ENCODE measurements at places on chromosomes 6 and 20. TPM values are rescaled to one million over a fixed set of nuclear protein-coding genes. Genes with fewer than 3 reads are reported as not detected.

DNA sequence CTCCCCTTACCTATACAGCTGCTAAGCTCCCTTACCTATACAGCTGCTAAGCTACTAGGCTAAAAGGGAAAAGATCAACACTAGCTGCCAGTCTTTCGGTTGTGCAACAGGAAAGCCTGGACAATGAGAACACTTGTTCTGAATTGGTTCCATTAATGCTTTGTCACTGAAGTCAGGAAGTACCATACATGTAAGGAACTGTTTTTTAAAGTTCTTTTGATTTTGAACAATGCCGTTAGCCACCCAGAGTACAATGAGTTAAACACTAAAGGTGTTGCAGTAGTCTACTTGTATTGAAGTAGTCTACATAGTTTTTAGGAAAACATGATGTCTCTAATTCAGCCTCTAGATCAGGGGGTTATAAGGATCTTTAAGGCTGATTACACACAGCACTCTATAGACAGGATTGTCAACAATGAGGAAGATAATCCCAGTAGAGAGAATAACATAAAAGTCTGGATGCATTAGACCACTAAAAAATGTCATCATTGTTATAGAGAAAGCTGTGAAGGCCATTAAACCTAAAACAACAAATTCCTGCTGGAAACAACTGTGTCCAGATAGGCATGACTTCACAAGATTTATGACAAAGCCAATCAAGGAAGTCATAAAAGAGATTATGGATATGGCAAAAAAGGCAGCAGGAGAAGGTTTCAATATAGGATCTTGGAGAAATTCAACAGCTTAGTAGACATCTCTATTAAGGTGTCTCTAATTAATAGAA, 306.3 kb downstream of the PHF3 start:
- DNase-seq: no peak

DNA sequence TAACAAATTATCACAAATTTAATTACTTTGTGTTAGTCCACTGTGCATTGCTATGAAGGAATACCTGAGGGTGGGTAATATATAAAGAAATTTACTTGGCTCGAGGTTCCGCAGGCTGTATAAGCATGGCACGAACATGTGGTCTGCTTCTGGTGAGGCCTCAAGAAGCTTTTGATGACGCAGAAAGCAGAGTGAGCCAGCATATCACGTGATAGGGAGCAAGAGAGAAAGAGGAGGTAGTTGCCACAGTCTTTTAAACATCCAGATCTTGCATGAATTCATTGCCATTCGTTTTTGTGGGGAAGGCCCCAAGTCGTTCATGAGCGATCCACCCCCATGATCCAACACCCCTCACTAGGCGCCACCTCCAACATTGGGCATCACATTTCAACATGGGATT, 733.7 kb downstream of the GRIK2 start:
- no peak for DNase-seq

DNA sequence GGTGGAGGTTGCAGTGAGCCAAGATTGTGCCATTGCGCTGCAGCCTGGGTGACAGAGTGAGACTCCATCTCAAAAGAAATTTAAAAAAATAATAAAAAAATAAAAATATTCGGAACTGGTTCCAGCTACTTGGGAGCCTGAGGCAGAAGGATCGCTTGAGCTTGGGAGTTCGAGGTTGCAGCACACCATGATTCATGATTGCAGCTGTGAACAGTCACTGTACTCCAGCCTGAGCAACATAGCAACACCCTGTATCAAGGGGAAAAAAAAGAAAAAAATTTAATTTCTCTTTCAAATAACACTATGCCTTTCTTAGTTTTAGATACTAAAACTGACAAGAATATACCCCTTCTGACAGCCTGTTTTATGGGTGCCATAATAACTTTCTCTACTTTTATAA, 10.5 kb downstream of the KDM1B start:
- DNase-seq: no peak

Gene PBOV1
- not detected for total RNA-seq

Gene CD109
- 21.1 TPM for total RNA-seq

DNA sequence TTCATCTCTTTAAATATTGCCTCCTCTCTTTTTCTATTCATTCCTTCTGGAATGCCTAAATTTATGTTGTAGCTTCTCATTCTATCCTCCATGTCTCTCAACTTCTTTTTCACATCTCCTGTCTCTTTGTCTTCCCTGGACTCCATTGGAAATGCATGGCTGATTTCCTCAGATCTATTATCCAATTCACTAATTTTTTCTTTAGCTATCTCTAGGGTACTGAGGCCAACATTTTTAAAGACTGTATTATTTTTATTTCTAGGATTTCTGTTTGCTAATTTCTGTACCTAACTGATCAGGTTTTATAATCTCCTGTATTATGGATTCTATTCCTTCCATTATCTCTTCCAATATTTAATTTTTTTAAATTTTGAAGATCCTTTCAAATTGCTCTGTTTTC, 37.4 kb downstream of the MDGA1 start:
- DNase-seq: no peak

DNA sequence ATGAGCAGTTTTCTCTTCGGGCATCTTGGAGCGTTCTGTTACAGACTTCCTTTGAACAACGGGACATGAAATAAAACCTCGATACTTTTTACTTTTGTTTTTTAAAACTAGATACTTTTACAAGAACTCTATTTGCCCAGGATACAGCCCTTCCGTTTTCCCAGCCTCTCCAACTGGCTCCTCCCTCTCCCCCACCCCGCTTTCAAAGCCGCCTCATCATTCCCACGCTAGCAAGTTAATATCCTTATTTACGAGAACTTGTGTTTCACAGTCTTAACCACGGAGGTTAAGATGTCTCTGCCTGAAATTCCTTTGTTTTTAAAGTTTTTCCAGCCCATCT, 241 bp upstream of the CFAP206 start:
- DNase-seq: no peak

Gene OPN5
- 0.18 TPM for total RNA-seq

Gene IMPG1
- total RNA-seq: 0.22 TPM

DNA sequence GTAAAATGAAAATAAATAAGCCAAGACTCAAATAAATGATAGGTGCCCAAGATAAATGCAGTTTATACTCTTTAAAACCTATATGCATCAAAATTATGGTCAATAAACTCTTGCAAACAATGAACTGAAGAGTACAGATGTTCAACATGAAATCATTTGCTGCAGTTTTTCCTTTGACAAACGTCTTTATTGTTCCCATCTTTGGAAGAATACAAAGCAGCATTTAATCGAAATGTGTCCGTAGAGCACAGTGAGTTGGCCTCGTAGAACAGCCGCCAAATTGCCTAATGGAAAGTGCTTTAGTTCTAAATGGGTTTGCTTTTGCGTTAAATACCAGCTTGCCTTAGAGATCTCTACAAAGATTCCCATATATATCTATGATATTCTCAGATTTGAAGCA, 447.4 kb downstream of the PKHD1 start:
- no peak for DNase-seq

GRCh38 chr6:149782337-149782736, 32.8 kb downstream of the PCMT1 start:
- no peak for DNase-seq

Gene AGER
- 3.7 TPM for total RNA-seq

Gene CLDN20
- total RNA-seq: not detected

DNA sequence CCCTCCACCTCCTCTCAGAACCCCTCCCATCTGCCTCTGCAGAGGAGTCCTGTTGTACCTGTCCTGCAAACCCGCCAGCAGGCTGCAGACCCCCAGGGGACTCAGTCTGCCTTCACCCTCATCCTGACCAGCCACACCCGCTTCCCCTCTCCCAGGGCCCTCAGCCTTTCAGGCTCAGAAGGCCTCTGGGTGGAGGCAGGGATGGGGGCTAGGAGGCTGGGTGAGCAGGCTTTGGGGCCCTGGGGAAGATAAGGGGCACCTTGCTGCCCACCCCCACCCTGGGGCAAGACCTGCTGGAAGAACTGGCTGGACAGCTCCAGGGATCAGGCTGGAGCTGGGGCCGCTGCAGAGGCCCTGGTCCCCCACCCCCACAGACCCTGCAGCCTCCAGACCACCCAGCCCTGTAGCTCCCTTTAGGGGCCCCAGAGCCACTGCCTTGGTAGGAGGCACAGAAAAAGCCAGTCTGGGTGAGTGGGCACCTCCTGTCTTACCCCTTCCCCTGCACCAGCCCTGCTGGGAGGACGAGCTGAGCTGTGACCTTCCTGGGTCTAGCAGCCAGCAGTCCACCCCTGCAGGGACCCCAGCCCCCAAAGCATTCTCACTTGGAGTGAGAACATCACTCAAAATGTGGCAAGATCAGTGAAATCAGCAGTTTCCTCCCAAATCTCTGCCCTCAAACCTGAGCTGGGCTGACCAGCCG, 5.2 kb downstream of the TEAD3 start:
- no peak for DNase-seq

GRCh38 chr6:139330306-139330705, 38.5 kb upstream of the TXLNB start:
- peak; percentile 19 for DNase-seq

DNA sequence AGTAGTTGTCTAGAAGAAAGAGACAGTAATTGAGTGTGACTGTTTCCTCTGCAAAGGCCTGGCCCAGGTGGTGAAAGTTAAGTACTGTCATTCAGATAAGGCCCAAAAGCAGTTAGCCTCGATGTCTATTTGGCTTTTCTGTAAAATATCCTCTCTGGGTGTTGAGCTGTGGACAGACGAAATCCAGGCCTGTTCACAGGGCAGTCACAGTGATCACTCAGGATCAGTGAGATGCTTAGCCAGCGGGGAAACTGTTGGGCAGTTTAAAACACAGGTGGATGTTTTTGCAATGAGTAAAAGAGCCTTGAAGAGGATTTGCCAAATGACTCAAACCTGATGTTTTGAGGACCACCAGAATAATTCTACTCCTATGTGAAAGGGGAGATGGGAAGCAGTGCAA, 22.0 kb upstream of the PRDM1 start:
- no peak for DNase-seq

- DNase-seq: peak; percentile 96
Observed at GRCh38 chr6:126307849-126308248, 32.1 kb upstream of the CENPW start.

Gene TMEM200A
- 9.2 TPM for total RNA-seq

- peak; percentile 87 for DNase-seq
Observed at GRCh38 chr6:19153270-19153980, 683.7 kb upstream of the ID4 start.

DNA sequence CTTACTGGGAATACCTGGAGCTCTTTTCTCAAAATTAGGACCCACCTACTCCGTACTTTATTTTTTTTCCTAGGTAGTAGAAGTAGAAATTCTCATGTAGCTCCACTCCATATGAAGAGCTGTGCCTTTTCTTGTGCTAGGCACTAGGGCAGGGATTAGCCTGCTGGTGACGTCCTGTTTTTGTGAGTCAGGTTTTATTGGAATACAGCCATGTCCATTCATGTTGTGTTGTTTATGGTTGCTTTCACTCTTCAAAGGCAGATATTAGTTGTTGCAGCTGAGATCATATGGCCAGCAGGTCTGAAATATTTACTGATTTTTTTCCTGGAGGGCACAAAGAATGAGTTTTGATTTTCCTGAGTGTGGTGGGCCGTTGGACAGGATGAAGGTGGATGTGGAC, 20.5 kb downstream of the XRN2 start:
- no peak for DNase-seq

DNA sequence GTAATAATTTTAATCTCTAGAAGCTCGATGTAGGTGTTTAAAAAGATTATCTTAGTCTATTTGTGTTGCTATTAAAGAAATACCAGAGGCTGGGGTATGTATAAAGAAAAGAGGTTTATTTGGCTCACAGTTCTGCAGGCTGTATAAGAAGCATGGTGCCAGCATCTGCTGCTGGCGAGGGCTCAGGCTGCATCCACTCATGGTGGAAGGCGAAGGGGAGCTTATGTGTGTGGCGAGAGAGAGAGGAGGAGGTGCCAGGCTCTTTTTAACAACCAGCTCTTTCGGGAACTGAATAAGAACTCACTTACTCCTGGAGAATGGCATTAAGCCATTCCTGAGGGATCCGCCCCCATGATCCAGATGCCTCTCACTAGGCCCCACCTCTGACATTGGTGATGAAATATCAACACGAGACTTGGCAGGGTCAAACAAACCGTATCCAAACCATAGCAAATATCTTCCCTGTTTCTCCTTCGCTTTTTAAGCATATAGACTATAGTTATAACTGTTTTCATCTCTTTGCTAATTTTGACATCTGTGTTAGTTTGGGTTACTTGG, 24.5 kb downstream of the CHMP4B start:
- DNase-seq: no peak

Gene DNAH8
- total RNA-seq: 2.2 TPM

Gene SNAP91
- total RNA-seq: 2.3 TPM

Gene RAET1E
- 0.89 TPM for total RNA-seq

DNA sequence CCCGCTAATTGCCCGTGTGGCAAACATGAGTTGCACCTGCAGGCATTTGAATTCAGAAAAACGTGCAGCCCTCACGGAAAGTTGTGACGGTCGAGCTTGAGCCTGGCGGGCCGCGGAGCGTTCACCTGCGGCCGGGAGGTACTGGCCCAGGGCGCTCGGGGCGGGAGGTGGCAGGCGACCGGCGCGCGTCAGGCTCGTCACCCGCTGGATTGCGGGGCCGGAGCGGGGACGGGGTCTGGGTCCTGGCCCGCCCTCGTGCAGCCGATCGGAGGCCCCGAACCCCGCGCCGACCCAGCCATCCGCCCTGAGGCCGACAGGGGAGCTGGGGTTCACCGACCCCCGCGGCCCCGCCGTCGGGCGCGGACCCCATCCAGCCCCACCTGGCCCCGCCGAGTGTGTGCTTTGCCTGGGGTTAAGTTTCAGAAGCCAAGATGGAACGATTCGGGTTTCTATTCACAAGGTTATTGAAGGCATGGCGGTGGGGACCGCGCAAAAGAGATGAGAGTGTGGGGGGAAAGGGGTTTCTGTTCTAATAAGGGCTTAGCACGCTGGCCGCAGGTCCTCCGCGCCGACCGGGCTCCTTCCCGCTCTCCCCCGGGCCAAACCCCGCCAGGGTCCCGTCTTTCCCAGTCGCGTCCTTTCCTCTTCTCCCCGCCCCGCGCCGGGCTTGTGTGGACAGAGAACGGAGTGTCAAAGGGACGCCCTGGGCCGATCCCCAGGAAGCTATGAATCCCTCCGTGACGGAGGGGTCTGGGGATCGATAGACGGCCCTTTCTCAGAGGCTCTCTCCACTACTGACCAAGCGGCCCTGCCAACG, 1.6 kb upstream of the HEY2 start:
- peak; percentile 37 for DNase-seq

Gene ZNF391
- 3.0 TPM for total RNA-seq

Gene CST5
- not detected for total RNA-seq

DNA sequence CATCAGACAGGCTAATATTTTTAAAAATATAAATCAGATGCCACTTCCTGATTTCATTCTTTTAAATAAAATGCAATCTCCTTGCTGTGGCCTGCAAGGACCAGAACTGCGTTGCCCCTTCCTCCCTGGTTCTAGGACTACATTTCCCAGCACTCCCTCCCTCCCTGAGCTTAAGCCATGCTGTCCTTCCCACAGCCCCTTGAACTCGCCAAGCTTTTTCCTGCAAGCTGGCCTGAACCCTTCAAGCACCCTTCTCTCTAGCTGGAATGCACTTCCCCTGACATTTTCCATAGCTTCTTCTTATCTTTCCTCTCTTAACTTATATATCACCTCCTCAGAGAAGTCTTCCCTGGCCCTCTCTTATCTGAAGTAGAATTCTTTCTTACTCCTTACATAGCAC, 6.1 kb upstream of the DOK5 start:
- DNase-seq: no peak
